GM23338 (cell line): ENCODE measurements at places on chromosomes 12 and 14. TPM values are rescaled to one million over a fixed set of nuclear protein-coding genes. Genes with fewer than 3 reads are reported as not detected.
A peak's percentile ranks its signal among the peaks of the same experiment; 100 is the strongest.

The TAS2R43 gene
- 2.6 and 2.7 TPM in 2 replicates for total RNA-seq

DNA sequence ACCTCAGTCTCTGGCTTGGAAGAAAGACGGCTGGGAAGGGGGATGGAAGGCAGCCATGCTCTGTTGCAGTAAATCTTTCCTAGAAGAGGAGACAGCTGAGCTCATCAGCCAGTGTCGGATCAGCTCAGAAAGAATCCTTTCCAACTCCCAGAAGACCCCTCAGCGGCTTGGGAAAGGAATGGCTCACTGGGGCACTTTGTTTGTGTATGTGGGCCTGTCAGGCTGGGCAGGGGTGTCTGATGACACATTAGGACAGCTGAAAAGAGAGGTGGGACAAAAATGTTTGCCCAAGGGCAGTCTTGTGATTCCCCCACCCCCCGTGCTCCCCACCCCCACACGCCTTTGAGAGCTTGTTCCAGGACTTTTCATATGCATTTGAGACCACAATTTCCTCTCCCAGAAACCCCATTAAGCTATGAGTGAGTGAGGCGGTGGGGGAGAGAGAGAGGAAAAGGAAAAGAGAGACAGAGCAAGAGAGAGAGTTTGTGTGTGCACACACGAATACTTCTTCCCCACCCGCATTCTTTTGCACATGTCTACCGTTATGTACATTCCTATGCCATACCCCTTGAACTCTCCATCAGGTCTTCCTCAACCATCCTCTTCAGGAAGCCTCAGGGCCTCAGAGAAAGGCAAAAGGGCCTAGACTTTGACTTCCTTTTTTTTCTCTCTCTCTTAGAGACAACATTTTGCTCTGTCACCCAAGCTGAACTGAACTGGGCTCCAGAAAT lies 198.9 kb downstream of the ZFP36L1 start:
- no peak for DNase-seq

The SIX6 gene
- not detected in 2 replicates for total RNA-seq

The TMEM119 gene
- total RNA-seq = 0.07 and 0.35 TPM in 2 replicates

The SIX1 gene
- total RNA-seq = 0.35 and 0.78 TPM in 2 replicates

DNA sequence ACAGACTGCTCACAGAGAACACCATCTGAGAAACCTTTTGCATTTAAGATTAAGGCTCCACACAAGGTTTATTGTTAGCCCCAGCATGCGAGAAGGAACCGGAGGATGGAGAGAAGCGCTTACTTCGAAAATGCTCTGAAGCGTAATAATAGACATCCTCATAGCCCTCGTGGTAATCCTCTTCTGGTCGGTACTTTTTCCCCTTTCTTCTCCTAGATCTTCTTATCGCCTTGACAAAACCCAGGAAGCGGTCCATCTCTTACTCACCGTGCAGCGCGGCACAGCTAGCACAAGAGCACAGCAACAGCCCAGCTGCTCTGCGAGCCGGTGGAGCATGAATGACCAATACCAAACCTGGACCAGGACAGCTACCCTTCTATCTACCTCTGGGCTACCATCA lies 125.1 kb upstream of the GRIP1 start:
- peak; percentile 37 for DNase-seq

DNA sequence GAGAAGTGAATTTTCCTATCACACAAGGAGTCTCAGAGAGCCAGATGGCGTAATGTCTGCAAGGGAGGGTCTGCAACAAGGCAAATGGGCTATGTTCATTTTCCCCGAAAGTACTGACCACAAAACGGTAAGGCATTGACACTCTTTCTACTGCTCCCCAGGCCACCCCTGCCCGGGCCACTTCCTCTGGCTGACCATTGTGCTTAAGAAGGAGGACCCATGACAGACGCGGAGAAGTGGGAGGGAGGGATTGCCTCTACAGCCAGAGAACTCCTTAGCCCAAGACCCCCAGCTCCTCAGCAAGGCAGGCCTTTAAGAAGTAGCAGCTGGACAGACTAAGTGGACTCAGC lies 1.2 kb downstream of the NCKAP5L start:
- DNase-seq = no peak

DNA sequence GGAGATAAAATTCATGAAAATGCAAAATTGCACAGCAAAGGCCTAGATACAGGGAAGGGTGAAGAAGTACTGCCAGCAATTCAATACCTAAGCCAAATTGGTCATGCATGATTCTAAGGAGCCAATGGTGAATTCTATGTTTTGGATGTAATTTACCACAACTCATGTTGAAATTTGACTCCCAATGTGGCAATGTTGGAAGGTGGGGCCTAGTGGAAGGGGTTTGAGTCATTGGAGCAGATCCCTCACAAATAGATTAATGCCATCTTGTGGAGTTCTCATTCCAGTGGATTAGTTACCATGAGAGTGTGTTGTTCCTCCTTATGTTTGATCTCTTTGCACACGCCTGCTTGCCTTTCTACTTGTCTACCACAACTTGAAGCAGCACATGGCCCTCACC lies 194.0 kb upstream of the ALG10 start:
- DNase-seq = no peak

GRCh38 chr12:15336768-15337553 lies 14.7 kb downstream of the PTPRO start:
- no peak for DNase-seq

- peak; percentile 30 for DNase-seq
Measured at GRCh38 chr14:21072031-21072473, 1.9 kb downstream of the ARHGEF40 start.
